Stimulated activated naive CD4-positive, alpha-beta T cell (primary cell): ENCODE measurements at places on chromosomes 7 and 10.

GRCh38 chr10:123149162-123149567 is 1.2 kb downstream of the HMX2 start:
- no peak for DNase-seq

GRCh38 chr10:58399410-58399809 is 14.2 kb downstream of the TFAM start:
- DNase-seq: no peak

DNA sequence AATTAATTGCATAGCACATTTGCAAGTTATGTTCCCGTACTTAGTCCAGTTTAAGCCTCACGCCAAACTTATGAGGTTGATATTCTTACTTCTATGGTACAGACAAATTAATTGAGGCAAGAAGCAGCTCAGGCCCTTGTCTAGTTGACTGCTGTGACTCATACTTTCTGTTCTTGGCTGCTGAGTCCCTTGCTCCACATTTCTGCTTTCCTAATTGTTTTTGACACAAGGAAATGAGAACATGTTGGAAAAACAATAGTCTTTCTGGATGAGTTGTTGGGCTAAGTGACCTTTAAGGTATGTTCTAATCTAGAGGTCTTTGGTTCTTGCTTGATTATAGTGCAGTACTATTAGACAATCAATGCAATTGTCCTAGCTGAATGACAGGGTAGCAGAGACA is 331.8 kb downstream of the NRG3 start:
- DNase-seq: no peak

DNA sequence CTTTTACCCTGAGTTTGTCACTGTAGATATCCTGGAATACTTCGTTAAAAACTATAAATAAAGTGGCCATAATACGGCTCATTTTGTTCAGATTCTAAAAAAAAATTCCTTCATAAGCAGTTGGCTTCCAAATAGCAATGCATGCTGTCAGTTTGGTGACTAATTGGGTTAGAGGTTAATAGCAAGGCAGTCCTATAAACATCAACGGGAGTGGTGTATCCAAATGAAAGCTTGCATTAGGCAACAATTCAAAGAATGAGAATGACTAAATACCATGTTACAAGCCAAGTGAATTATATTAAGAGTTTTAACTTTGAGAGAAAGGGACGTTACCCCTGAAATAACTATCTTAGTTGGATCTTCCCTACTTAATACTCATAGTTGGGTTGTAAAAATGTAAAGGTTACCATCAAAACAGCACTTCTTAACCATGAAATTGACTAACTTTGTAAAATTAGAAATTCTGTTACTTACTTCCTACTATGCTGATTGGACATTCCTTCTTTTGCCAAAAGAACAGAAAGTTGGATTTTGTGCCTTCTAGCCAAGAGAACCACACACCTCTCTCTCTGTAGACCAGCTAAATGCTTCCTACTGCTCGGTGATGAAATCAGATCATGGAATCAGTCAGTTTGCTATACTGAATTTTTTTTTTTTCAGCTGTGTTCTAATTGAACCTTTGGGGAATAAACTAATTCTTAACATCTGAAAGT is 98.0 kb downstream of the KAT6B start:
- no peak for DNase-seq

GRCh38 chr10:12589791-12590190 is 240.4 kb downstream of the CAMK1D start:
- peak; percentile 17 for DNase-seq

GRCh38 chr10:30185341-30185740 is 126.0 kb upstream of the JCAD start:
- DNase-seq: no peak

GRCh38 chr7:37109843-37110242 is 338.8 kb downstream of the ELMO1 start:
- no peak for DNase-seq

DNA sequence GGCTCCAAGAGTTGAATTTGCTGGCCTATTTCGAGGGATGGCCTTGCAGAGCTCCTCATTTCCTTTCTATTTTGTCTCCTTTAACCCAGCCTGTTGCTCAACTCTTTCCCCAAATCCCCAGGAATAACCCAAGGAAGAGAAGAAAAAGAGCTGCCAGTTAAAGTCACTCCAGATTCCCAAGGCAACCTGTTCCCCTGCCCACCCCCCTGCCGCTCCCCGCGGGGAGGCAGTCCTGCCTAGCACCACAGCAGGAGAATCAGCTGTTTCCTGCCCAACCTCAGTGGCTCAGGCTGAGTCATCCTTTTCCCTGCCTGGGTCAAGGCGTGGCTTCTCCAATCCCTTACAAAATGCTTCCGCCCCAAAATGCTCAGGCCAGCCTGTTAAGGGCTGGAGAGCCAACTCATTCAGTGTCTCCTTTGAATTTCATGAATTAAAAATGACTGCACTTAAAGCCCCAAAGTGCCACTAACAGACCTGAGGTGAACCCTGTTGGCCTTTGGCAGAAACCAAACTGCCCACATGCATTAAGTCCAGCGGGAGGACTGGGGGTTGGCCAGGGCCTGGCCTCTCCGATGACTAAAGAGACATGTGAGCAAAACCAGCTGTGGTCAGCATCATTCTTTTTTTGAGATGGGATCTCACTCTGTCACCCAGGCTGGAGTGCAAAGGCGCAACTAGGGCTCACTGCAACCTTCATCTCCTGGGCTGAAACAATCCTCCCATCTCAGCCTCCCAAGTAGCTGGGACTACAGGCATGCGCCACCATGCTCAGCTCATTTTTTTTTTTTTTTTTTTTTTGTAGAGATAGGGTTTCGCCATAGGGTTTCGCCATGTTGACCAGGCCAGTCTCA is 83.2 kb upstream of the KIF5B start:
- no peak for DNase-seq

GRCh38 chr7:47741984-47742383 is 160.1 kb upstream of the TNS3 start:
- no peak for DNase-seq

DNA sequence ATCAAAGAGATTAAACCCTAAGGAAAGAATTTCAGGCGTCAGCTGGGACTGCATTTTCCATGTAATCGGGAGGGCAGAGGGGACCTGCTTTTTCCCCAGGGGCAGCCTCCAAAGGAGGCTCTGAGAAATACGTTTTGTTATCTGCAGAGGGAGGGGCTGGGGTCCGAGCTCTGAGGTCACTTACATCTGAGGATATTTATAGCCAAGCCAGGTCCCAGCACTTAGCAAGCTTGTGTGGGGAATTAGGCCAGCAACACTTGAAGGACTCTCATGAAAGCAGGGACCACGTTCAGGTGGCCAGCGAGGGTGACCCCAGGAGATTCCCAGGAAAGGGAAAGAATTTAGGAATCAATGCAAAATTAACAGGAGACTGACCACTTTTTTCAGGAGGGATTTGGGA is 20.6 kb upstream of the GDI2 start:
- no peak for DNase-seq

GRCh38 chr10:125567529-125567928 is 115.4 kb downstream of the TEX36 start:
- no peak for DNase-seq

DNA sequence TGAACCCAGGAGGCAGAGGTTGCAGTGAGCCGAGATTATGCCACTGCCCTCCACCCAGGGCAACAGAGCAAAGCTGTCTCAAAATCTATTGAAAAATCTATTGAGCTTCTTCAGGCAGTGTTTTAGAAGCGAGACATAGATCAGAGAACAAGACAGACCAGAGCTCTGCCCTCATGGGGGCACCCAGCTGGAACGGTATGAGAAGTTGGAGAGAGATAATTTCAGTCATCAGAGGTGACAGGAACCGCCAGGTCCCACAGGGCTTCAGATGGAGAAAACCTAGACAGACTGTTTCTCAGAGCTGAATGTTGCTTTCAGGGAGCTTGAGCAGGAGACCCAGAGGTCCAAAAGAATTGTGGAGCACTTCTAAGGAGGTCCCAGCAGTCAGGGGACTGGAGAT is 14.2 kb upstream of the GTF2IRD1 start:
- DNase-seq: no peak

- no peak for DNase-seq
Measured at GRCh38 chr7:27793780-27794179, 53.8 kb downstream of the TAX1BP1 start.

DNA sequence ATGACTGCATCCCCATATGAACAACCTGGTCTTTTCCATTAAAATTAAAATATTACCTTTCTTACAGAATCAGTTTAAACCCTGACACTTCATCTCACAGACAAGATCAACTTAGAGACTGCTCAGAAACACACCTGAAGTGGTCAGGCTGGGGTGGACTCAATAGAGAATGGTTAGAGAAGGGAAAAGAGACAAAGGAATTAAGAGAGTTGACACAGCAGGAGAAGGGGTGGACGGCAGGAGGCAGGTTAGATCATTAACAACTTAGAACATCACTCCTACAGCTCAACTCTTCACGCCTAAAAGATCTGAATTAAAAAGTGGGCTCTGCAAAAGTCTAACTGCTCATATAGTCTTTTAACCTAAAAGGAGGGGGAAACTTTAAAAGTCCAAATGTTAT is 157.7 kb upstream of the COL1A2 start:
- no peak for DNase-seq
